Kidney (tissue), 22 donors: ENCODE measurements at places on chromosomes 2 and 18.

GRCh38 chr18:24322584-24323136 lies 75.0 kb downstream of the OSBPL1A start:
- no peak for DNase-seq

DNA sequence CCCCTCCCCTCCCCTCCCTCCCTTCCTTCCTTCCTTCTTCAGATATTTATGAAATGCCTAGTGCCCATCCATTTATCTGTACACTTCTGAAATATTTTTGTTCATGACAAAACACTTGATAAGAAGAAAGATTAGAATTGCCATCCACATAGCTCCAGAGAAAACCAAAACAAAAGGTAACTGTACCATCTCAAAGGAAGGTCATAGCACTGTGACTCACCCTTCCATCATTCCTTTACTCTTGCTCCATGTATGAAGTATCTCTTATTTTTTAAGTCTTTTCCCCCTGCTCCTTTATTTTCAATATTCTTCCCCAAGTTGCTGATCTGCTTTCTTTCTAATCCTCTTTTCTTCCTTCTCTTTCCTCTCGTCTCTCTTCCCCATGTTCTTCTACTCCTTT lies 9.9 kb downstream of the CNTNAP5 start:
- DNase-seq, result no peak

DNA sequence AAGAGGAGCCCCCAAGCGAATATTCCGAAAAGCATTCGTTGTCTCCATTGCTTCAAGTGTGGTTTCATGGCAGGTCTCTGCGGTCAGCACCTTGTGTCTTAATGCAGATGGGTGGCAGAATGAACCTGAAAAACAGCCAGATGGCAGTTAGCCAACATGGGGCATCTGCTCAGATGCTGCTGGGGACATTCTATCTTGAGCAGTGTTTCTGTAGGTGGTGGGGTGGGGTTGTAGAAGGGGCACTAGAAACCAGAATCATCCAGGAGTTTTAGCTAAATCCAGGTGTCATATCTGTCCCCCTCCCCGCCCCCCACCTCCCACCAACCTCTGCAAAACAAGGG lies 42.1 kb downstream of the ST6GAL2 start:
- no peak for DNase-seq

DNA sequence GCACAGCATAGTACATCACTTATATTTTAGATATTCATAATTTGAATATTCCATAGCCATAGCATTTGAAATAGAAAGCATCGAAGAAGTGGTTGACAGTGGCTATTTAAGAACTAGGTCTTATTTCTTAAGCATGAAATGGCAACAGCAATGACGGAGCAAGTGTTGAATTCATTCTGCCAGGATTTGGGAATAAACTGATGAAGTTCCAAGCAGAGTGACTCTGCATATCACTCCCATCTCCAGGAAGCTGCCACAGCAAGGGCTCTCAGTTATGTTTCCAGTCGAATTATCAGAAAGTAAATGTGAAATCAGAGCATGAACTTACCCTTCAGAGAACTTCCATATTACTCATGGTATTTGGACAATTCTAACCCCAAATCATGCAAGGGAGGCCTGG lies 208.1 kb downstream of the IKZF2 start:
- no peak for DNase-seq

GRCh38 chr18:35322486-35323458 lies 21.4 kb downstream of the ZNF24 start:
- no peak for DNase-seq

GRCh38 chr18:23209031-23209430 lies 73.7 kb downstream of the CABLES1 start:
- DNase-seq, result no peak

DNA sequence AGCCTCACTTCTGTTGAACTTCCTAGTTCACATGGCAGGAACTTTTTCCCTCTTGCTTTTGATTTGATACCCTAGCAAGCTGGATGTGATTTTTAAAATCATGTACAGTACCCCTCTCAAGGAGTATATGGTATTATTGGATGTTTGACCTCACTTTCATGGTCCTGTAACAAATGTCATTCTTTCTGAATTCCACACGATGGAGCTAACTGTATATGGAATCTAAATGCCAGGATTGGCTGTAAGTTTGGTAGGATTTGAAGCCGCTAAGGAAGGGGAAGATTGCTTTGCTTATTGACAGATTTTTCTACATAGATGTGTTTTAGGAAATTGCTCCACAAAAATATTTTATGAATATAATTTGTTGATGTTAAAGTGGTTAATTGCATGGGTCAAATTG lies 18.3 kb downstream of the MAIP1 start:
- no peak for DNase-seq

DNA sequence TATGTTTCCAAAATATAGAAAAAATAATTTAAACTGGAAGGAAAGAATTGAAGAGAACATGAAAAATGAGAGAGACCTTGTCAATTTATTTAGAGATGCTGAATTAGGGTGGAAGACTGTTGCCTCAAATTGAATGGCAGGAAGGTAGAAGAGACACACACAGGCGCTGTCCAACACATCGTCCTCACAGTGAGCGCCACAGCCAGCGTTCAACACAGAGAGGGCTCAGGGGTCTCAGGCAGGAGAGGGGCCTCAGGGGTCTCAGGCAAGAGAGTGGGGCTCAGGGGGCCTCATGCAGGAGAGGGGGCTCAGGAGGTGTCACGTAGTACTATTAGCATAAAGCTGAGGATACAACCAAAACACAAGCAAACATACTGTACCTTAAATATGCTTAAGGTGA lies 65.7 kb downstream of the TMEM18 start:
- no peak for DNase-seq

DNA sequence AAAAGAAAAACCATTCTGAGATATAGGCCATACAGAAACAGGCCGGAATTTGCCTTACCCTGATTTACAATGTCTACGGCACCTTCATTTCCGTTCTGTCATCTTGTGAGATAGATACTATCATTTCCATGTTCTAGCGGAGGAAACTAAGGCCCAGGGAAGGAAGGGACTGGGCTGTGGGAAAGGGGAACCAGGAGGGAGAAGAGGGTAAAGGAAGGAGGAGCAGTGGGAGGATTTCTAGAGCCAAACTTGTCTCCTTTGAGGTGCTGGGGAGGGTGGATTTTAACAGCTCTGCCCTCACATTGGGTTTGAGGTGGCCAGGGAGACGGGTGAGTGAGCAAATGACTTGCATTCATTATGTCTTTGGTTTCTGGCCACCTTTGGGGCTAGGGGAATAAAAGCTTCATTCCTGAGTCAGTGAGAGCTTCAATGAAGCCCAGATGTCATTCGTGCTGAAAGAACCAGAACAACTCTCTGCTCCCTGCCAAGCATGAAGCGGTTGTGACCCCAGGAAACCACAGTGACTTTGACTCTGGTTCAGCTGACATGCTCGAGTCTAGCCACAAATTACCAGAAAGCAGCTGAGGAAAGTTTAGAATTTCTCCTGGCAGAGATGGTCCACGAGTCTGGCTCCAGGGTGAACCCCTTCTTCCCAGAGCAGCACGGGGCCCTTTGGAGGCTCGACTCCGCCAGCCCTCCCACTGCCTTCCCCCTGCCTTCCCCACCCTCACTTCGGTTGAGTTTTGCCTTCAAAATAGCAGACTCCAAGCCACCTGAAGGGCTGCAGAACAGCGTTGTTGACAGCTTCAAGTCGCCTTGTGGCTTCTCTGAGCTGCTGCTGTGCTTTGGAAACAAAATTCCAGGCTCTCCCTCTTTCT lies 3.8 kb downstream of the ACTG2 start:
- DNase-seq, result no peak

GRCh38 chr2:201204655-201205514 lies 21.9 kb downstream of the CASP10 start:
- DNase-seq, result peak; percentile 86

DNA sequence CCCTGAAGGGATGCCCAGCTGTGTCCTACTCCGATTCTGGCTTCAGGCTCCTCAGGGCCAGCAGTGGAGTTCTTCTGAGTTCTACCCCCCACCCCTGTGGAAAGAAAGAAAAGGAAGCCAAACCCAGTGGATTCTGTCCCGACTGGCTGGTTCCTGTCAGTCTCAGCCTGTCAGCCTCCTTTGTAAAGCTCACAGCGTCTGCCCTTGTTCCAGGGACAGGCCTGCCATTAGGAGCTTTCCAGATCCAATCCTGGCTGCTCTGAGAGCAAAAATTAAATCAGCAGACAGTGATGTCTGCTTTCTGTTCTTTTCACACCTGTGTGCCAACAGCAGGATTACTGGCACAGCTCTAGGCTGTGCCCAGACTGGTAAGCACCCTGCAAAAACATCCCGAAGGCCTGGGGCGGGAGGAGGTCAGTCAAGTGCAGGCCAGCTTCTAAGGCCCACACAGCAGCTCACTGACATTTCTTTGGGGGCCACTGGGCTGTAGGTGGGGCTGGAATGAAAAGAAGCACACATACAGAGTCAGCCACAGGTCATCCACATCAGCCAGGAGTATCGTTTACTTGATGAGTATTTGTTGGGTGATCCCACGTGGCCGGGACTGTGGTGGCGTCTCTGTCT lies 69.1 kb downstream of the EHD3 start:
- DNase-seq, result no peak

GRCh38 chr2:193891023-193891422 lies 1696.3 kb upstream of the TMEFF2 start:
- DNase-seq, result no peak

DNA sequence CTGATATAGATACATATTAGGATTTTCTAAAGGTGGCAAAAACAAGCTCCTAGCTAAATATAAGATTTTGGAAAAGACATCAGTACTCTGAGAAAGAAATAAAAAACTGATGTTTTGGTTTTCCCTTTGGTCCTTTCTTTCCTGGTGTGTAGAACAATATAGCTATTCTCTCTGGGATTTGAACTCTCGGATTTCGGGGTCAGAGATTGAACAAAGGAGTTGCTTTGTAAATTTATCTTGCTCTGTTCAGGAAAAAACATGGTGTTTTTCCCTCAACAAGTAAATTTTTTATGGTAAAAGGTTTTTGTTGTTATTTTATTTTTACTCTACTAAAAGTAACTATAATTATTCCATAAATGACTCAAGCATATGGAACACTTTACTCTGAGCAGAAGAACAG lies 889.3 kb downstream of the ERBB4 start:
- DNase-seq, result no peak

GRCh38 chr2:71348302-71348701 lies 16.7 kb downstream of the ZNF638 start:
- no peak for DNase-seq

GRCh38 chr2:95345081-95345562 lies 48.0 kb downstream of the KCNIP3 start:
- DNase-seq, result peak; percentile 68

GRCh38 chr18:48351216-48352050 lies 57.8 kb downstream of the ZBTB7C start:
- DNase-seq, result no peak

DNA sequence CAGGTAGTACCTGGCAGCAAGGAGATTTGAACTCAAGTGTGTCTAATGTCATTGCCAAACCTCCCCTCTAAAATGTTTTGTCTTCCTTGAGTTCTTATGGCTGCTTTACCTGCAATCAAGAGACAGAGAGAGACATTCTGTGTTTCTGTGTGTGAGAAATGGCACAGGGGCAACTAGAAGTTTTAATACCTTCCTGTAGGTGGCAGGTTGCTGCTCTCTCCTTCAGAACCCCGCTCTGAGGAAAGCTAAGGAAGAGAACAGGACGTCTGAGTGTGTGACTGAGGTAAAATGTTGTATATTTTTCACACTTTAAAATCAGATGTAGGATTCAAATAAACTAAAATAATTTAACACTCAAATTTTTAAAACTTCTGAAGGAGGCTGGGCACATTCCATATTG lies 19.2 kb downstream of the DTNA start:
- DNase-seq, result peak; percentile 57

- DNase-seq, result no peak
These were observed 811.2 kb downstream of the RNF144A start for GRCh38 chr2:7728388-7728787.

- DNase-seq, result no peak
These were observed 1292.0 kb upstream of the CHAC2 start for GRCh38 chr2:52475590-52475989.
